Activated B cell treated with CpG ODN at 0.5 μM for 24 hours (primary cell): ENCODE measurements at places on chromosomes 1 and 21.

DNA sequence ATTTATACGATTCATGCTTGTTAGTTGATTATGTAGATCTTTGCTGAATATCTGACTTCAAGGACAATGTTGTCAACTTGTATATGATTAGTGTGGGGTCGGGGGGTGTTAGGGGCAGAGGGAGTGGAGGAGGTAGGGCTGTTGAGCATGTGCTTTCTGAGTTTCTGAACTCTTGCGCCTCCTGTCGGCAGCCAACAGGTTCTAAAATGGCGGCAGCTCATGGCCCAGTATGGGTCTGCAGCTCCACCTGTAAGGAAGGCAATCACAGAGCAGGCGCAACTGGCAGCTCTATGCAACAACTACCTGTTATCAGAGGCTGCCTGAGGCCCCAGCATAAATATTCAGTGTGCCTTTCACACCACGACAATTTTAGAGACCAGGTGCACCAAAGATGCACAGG, 205.8 kb upstream of the PLXNA2 start:
- no peak for DNase-seq

DNA sequence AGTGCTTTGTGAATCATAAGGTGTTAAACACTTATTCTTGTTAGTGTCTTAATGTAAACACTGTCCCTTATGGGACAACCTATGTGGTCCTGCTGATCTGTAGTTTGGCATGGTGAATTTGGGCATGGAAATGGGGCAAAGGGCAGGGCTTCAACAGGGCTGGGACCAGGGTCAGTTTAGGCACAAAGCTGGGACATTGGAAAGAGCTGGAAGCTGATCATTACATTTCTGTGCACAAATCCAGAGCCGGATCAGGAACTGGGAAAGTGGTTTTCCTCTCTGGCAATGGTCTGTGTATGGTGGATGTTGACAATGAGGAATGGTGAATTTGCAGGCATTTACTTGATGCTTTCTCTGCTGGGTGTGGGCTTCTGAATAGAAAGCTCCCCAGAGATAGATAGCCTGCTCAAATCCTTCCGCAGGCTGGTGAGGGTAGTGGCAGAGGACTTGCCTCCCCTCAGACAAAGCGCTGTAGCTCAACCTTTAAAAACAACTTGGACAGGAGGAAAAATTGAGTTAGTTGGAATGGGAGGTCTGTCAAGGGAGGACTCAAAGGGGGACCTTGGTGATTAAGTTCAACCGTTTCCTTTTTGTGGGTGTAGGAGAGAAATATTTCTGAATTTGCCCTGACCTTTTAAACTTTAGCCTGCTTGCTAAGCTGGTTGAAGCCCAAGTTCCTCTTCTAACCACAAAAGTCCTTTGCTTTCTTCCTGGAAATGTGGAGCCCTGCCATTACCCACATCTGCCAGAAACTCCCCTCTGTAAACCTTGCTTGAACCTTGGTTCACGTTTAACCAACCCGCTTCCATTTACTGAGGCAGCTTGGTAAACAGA, 35.3 kb downstream of the HLX start:
- DNase-seq, result no peak

DNA sequence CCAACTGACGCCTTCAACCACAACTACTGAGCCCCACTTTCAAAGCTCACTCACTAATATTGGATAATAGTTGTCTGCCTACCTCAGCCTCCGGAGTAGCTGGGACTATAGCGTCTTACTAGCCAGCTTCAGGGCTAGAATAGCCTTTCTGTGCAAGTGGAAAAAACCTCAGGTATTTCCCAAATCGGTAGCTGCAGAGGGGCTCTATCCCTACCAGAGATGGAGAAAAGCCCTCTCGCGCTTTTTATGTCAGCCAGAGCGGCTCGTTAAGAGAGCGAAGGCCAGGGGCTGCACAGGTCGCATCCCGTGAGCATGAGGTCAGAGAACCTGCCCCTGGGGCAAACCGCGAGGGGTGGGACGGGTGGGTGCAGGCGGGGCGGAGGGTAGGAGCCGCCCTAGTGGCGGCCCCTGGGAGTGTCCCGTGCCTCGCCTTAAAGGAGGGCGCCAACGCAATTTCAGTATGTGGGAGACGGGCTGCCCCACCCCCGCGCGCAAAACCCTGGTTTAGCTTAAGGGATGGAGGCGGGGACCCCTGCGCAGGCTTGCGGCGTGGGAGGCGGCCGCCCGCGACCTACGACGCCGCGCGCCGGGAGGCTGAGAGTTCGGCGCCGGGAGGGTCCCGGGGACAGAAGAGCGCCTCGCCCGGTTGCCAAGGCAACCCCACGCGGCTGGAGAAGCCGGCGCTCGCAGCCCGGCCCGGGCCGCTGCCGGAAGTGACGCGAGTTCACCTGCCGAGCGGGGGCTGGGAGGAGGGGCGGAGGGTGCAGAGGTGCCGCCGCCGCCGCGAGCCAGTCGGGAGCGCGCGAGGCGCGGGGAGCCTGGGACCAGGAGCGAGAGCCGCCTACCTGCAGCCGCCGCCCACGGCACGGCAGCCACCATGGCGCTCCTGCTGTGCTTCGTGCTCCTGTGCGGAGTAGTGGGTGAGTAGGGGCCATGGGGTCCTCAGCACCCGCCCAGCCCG, at the start of gene CXADR:
Gene CXADR, plus strand, starts transcription at position 791 of the 961 bp plus-strand sequence. Its CDS starts 87 bp downstream, at position 878.
- DNase-seq, result peak; percentile 42

DNA sequence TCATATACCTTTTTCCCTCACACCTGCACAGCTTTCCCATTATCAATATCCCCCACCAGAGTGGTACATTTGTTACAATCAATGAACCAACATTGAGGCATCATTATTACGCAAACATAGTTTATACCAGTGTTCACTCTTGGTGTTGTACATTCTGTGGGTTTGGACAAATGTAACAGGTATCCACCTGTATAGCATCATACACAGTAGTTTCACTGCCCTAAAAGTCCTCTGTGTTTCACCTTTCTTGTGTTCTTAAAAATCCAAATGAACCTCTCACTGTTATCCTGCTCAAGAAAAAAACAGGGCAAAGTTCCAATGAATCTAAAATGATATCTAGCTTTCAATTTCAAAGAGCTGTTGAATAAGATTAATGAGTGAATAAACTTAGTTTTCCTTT, 45.9 kb upstream of the NR5A2 start:
- DNase-seq, result no peak
